ENCODE measurements at places on chromosomes 4 and X.

DNA sequence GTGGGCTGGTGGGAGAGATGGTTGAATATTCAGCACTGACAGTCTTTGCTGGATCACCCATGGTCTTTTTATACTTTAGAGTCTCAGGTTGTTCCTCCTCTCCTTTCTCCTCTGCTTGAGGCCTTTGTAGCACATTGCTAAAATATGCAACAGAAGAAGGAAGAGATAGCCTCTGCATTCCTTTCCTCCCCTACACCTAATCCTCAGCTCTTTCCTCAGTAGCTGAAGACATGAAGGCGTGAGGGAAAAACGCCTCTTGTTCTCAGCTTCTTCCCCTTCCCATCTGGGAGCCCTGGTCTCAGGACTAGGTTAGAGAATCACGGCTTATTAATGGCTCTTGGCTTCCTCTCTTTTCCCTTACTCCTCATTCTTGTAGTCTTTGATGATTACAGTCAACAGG is 76.8 kb downstream of the RNF150 start:
- DNase-seq: no peak

- DNase-seq: no peak
These were observed 230.9 kb upstream of the FAT1 start for GRCh38 chr4:186954509-186954908.

DNA sequence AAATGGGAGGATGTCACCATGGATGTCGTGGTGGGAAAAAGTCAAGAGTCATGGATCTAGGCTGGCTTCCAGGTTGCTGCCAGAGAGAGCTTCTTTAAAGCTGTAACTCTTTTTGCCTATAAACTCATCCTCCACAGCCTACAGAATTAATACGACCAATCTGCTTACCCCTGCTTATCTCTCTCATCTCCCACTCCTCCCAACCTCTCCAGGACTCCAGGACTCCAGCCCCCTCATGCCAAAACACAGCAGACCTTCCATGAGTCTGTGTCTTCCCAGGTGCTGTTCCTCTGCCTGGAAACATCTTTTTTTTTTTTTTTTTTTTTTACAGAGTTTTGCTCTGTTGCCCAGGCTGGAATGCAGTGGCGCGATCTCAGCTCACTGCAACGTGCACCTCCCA is 15.3 kb upstream of the SLC10A4 start:
- no peak for DNase-seq

GRCh38 chr4:114481856-114482255 is 116.8 kb upstream of the UGT8 start:
- no peak for DNase-seq

- DNase-seq: no peak
These were observed 255.8 kb downstream of the COL25A1 start for GRCh38 chr4:109046471-109047201.

- no peak for DNase-seq
These were observed 350.1 kb downstream of the AR start for GRCh38 chrX:67893931-67894330.

DNA sequence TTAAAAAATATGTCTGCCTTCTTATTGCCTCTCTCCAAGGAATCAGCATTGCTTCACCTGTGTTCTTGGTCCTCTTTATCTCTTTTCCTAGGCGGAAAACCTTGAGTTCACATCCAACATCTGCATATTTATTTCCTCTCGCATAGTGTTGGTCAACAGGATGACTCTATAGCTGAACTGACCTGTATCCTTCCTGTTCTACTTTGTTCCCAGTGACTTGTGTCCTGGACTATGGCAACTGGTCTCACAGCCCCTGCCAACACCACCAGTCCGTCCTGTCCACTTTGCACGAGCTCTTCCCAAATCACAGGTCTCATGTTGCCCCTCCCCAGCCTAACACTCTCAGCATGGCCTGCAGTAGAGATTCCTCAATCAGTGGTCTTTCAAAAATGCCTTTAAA is 2.0 kb downstream of the DIPK2B start:
- DNase-seq: no peak

DNA sequence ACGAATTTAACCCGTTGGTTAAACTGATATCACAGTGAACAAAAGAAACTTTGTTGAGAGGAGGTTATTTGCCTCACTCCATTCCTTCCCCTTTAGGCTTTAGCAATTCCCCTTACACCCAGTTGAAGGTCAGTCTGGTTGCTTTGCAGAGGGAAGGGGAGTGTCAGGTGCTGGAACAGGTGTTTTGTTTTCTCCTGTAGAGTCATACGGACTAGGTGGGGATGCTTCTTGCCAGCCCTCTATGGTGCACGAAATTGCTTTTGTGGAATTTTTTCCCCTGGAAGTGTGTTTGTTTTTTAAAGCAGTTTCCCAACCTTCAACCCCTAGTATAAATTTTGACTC is 33.1 kb downstream of the DLG3 start:
- no peak for DNase-seq

DNA sequence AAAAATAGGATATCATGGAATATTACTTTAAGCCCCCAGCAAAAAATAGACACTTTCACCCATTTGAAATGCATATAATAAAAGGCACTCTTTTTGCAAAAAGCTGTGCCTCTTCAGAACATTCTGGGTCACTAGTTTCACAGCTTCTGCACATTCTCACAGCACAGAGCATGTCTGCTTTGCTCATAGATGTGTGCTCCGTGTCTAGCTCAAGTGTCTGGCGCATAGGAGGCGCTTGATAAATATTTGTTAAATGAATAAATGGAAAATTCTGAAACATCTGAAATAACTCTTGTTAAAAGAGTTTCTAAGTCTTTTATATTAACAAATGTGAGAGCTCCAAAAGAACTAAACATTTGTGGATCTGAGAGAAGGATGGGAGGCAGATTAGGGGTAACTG is 275.2 kb downstream of the PTTG2 start:
- DNase-seq: no peak

GRCh38 chr4:75036046-75036830 is 103.3 kb downstream of the PARM1 start:
- no peak for DNase-seq

DNA sequence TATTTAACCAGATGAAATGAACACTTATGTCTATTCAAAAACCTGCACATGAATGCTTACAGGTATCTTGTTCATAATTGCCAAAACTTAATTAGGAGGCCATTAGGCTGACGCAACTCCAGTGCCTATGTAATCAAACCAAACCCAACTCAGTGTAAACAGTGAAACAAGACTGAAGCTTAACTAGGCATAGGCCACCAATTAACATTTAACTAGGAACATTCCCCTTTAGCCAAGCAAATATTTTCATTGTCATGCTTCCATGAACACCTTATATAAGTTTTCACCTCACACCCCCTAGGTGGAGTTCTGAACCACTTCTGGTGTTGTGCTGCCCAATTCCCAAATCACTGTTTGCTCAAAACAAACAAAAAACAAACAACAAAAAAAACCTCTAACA is 686.0 kb downstream of the STPG2 start:
- no peak for DNase-seq

DNA sequence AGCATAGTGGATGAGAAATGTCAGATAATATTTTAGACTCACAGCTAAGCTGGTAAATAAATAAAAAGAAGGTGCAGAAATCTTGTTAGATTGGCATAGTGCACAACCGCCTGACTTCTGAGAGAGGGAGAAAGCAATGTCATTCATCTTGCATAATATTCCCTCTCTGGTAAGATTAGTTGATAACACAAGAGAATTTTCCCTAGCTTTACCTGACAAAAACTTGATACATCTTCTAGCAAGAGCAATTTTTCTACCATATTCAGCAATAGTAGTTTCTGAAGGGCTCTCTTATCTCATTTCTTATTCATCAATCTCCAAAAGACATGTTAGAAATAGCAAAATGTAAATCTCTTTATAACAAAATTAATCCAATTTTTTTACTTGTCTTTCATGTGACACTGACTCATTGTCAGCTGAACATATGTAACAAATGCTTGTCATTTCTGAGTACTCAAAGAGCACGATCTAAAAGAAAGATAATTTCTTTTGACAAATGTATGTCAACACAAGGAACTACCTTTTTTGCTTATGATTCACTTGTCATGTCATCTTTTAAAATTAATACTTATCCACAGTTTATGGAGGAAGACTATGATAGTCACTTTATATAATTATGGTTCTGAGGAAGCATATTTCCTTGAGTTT is 240.0 kb downstream of the ARAP2 start:
- no peak for DNase-seq

- no peak for DNase-seq
These were observed 198.3 kb downstream of the CHIC2 start for GRCh38 chr4:53866055-53866454.
